ENCODE measurements at places on chromosomes 11 and 22.

DNA sequence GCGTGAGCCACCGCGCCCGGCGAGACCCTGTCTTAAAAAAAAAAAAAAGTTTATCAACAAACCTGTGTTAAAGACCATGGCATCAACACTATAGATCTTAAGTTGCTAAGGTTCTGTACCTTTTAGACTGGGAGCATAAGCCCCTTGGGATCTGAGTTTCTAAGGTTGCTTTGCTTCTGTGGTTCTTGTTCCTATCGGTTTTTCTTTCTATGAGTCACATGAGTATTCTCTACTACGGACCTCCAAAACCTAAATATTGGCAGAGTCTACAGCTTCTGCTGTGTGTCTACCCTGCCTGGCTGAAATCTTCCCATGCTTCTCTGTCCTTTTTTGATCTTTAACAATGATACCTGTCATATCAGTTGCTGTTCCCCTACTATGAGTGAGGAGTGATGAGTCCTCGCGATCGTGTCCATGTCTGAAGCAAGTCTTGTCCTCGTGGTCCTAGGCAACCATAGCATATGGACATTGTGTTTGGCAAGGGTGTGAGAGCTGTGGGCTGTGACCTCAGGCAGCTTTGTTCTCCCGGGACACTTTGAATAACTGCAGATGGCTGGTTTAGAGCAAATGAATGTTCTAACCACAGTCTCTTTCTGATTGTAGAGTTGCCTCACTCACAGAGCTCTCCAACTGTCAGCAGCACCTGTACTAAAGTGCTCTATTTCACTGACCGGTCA lies 9.0 kb upstream of the DLAT start:
- no peak for DNase-seq

DNA sequence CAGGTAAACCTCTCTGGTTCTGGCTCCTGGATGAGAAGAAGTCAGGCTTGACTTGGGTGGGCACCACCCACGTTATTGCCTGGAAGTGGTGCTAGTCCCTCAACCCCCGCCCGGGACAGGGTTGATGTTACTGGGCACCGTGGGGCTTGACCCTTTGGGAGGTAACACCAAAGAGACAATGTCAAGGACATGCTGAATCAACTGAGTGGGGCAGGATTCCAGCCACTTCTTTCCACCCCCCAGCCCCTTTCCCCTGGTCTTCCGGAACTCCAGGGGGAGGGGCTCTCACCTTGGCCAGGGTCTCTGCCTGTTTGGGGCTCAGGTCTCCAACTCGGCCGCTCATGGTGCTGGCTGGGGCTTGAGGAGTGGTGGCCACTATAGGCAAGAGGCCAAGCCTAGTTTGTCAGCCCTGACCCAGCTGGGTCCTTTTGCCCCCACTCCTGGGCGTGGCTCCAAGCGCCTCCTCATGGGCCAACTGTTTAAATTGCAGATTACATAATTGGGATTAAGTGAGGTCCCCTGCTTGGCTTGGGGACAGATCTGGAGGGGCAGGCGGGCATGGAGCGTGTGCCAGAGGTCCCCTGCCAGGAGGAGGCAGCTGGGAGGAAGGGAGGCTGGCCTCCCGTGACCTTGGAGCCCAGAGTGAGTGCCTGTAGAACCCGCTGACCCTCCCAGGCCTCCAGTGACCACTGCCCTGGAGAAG lies at the start of gene SEC14L3:
SEC14L3 (minus strand) TSS at position 402 of the 703 bp plus-strand sequence; CDS start at position 343, 59 bp downstream.
- DNase-seq = no peak

DNA sequence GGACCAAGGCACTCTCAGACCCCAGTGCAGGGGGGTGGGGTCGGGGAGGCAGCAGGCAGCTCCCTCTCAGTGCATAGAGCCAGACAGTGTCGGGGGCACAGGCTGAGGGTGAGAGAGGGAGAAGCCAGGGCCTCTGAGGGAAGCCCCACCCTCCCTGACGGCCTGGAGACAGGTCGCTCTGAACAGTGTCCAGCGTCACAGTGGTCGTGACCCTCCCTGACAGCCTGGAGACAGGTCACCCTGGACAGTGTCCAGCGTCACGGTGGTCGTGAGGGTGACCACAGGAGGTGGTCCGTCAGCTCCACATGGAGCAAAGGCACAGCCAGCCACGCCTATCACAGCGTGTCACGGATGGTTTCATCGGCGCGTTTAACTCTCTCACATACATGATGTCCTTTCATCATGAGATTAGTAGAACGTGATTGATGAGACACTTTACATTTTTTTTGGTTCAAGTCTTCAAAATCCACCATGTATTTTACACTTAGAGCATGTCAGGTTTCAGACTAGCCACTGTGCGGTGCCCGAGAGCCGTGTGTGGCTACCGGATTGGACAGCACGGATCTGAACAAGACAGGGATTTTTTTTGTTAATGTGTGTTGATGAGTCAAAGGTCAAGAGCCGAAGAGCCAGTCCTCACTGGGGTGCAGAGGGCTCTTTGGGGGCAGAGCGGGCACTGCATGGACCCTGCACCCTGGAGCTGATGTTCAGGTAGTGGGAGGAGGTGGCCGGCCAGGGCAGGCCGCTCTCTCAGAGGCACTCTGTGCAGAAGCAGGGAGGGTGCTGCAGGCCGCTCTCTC lies 23.9 kb upstream of the PANX2 start:
- DNase-seq = peak; percentile 30

DNA sequence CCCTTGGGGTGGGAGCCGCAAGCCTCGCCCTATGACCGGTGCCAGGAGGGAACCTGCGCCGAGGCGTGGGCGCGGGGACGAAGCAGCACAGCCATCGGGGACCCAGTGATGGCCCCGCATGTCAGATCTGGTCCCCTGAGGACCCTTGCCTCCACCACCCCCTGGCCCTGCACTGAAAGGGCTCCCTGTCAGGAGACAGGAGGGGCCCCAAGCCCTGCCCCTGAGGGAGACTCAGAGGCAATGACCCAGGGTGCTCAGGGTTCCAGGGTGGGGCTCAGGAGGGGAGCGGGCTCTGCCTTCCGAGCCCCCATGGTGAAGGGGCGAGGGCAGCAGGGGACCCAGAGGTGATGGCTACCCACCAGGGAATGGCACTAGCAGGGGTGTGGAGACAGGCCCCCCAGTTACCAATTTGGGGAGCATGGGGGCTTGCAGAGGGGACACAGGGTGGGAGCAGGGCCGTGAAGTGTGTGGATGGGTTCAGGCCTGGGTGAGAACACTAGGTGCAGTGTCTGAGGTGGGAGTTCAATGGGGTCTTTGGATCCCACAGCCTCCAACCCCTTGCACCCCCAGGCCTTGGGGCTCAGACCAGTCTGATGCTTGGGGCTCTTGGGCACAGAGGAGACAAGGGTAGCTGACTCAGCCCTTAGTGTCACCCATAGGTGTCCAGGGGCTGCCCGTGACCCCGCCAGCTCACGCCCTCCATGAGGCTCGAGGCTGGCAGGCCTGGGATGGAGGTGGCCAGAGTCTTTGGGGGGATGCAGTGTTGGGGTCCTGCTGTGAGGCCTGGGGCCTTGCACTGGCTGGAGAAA lies 499 bp downstream of the LRRC56 start:
- no peak for DNase-seq

- no peak for DNase-seq
These were observed 65.8 kb downstream of the CSTPP1 start for GRCh38 chr11:47002390-47002789.

DNA sequence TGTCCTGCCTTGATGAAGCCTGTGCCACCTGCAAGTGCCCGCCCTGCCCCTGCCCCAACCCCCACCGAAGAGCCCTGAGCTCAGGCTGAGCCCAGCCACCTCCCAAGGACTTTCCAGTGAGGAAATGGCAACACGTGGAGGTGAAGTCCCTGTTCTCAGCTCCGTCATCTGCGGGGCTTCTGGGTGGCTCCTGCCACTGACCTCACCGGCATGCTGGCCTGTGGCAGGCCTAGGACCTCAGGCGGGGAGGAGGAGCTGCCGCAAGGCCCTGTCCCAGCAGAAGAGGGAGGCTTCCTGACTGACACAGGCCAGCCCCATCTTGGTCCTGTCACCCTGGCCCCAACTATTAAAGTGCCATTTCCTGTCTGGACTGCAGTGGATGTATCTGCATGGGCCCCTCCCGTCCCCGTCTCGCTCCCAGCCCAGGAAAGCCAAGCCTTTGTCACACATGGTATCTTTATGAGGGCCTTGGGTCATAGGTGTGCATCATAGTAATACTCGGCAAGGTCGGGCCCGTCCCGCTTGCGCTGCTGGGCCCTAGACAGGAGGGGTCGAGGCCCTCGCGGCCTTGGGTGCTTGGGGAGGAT lies 882 bp downstream of the FREY1 start:
- no peak for DNase-seq

GRCh38 chr22:20479612-20480196 lies 15.9 kb downstream of the KLHL22 start:
- no peak for DNase-seq

Measured in fibroblast of skin of left biceps (primary cell).